HS-5 (cell line): ENCODE measurements at places on chromosomes 2 and 18.

DNA sequence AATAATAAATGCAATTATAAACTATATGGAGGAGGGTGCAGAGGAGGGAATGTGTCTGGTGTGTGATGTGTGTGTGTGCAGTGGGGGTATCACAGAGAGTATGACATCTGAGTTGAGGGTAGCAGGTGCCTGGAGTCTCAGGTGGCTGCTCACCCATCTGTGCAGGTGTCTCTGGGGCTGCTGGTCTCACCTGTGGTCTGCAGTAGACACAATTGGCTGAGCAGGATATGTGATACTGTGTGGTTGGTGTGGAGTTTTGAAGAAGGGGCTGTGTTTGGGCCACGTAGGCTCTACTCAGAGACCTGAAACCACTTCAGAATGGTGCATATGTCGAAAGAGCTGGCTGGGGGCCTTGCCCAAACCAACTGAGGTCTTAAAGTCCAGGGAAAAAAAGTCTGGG lies 17.0 kb downstream of the FABP1 start:
- no peak for DNase-seq

GRCh38 chr2:197857476-197858107 lies 53.2 kb downstream of the PLCL1 start:
- no peak for DNase-seq

- no peak for DNase-seq
Observed at GRCh38 chr2:187528042-187528441, 26.2 kb downstream of the TFPI start.

DNA sequence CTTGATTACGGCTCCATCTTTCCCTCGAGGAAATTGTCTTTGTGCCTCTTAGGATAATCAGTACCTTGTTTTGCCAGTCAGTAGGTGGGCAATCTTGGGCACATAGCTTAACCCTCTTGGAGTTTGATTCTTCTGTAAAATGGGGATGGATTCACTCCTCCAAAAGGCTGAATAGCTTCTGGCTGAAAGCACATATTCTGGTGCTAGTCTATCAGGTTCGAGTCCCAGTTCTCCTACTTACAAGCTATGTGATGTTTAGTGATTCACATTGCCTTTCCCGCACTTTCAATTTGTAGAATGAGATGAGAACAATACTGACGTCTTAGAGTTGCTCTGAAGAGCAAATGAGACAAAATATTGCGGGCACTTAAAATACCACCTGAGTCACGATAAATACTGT lies 43.9 kb downstream of the ATIC start:
- no peak for DNase-seq

DNA sequence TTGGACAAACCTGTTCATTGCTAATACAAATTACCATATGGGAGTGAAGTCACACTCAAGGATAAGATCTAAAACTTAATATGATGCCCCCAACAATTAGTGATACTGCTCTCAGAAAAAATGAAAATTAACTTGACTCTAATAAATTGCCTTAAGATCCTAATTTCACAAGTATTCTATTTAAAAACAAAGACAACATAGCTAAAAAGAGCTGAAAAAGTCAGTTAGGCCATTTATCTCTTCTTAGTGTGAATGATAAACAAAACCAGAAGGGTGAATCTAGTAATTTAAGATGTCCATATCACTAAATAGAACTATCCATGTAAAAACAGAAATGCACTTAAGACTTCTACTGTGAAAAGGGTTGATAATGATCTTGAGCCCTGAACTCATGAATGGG lies 53.4 kb downstream of the FN1 start:
- DNase-seq = no peak

GRCh38 chr2:75499534-75499933 lies 61.2 kb downstream of the EVA1A start:
- no peak for DNase-seq

DNA sequence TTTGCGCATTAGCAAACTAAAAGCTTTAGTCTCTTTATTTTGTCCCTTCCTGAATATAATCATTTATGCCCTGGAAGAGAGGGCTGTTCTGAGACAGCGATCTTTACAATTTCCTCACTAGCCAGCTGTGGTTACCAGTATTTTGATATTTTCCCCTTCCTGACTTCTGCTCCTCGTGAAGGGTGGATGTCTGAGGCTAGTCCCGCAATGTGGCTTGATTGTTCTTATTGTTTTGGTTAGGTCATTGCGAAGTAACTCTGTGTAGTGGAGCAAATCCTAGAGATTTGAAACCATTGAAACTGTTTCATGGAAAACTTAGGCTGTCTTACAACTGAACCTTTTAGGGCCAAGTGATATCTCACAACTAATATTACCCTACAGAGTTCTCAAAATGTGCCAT lies 2.4 kb downstream of the MRPL33 start:
- no peak for DNase-seq

GRCh38 chr2:230877759-230878598 lies 13.2 kb downstream of the ITM2C start:
- no peak for DNase-seq

DNA sequence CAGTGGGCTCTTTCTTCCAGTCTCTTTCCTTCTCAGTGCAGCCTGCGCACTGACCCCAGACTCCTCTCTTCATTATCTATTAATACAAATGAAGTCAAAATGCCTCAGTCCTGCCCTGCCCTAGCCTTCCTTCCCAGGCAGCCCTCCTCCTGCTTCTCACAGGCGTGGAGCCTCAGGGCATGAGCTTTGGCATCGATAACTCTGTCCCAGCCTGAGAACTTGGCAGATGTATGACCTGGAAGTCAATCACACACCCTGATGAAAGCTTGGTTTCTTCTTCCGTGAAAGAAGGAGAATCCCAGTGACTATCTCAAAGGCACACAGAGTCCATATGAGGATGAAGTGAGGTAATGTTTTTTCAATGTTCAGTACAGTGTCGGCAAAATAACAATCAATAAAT lies 600.7 kb upstream of the ID2 start:
- no peak for DNase-seq

- DNase-seq = peak; percentile 50
Observed at GRCh38 chr2:222355860-222356259, 57.1 kb upstream of the PAX3 start.

DNA sequence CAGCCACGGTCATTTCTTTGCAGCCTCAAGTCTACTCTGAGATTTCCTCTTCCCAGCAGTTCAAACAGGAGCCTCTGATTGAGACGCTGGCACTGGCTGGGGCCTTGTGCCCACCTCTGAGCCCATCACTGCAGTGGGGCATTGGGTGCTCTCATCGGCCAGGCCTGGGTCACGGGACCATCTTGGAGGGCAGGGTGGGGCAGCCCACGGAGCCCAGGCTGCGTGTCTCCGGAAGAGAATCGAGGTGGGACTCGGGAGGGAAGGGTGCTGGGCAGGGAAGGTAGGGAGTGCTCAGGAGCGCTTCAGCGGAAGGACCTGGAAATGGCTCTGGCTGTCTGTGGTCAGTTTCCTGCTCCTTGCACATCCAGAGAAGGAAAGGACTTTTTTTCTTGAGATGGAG lies 82.4 kb downstream of the RTP5 start:
- DNase-seq = no peak

DNA sequence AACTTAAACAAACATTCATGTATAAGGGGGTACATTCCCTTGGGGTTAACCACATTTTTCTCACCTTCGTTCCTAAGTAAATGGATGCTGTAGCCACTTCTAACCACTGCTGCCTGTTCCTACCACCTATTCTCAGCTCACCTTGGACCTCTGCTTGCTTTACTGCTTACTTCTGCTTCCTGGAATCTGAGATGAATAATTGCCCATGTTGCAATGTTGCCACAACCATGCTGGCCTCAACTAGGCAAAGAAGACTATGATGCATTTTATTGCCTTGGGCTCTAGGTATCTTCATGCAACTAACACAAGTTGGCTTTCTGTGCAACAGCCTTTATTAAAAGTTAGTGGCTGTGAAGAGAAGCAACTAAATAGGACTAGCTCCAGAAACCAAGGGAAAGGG lies 106.3 kb upstream of the TCF4 start:
- no peak for DNase-seq

- no peak for DNase-seq
Observed at GRCh38 chr18:37422116-37422515, 143.5 kb downstream of the CELF4 start.

DNA sequence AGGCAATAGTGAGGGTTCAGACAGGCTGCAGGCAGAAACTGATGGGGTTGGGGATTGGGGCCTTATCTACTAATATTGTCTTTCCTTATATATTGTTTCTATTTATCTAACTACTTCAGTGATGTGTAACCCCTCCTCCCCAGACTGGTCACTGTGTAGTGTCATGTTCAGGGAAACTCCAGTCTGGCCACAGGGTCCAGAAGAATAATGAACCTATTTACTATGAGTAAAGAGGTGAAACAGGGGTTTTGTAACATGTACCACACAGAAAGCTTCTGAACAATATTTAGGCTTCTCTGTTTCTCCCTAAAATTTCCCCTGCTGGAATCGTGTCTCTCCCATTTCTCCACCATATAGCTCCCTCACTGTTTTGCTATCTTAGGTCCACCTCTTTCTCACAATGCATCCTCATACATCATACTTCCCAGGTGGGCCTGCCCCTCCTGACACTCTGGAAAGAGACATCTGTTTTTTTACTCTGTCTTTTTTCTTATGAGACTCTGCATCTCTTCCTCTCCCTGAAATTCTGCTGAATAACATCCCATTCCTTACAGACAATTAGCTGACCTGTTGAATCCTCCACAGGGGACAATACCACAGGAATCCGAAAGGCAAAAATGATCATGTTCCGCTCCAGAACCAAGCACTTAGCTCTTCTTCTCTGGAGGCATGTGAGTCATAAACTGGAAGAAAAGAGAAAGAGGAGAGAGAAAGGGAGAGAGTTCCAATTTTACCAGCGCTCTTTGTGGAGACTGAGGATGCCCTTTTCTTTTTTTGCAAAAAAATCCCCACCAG lies 154.8 kb downstream of the ZEB2 start:
- no peak for DNase-seq

GRCh38 chr18:48860269-48861180 lies 90.2 kb downstream of the SMAD7 start:
- no peak for DNase-seq

DNA sequence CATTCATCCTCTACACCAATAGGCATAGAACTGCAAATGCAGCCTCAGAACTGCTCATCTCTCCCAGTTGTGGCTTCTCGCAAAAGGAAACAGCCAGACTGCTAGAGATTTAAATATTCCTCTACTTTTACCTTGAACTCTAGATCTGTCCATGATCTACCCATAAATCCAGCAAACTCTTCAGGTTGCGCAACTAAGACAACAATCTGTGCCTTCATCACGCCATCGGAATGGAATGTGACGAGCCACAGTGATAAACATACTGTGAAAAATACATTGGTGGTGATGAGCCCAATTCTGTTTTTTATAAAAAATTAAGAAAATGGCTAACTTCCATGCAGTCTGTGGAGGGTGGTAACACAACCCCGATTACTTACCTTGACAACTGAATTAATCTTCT lies 626.7 kb downstream of the LRRTM4 start:
- DNase-seq = no peak

DNA sequence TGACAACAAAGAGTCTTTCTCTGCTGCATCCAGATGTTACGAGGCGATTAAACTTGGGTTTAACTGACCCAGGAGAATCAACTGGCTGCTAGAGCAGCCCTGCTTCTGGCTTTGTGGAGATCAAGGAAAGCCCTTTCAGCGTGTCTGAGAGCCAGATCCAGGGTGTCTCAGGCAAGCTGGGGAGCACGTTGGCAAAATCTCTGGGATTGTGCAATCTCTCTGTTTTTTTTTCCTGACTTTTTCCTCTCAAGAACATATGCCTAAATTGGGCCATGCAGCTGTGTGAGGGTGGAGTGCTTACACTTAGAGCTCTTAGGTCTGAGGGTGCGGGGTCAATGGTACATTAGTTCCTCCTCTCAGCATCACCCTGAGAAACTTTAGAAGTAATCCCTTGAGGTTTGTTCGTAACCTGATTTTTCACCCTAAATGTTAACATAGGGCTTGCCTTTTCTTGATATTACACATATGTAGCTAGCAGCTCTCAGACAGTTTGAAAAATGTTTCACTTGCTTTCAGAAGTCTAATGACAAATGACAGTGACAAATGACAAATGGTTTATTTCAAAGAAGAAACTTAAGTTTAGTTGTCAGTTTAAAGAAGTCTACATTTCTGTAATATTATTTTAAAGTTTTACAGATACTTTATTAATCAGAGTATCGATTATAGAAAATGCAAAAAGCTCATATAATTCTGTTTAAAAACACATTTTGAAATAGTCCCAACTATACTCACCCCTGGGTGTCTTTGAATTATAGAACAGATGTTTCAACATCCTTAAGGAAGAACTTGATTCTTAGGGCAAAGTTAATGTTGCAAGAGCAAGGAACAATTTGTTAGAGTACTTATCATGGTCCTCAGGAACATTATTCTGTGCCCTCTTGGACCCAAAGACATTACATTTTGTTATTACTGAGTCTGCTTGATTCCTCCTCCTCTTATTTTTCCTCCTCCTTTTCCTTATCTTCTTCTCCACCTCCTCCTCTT lies 38.4 kb upstream of the ZSWIM2 start:
- DNase-seq = no peak

DNA sequence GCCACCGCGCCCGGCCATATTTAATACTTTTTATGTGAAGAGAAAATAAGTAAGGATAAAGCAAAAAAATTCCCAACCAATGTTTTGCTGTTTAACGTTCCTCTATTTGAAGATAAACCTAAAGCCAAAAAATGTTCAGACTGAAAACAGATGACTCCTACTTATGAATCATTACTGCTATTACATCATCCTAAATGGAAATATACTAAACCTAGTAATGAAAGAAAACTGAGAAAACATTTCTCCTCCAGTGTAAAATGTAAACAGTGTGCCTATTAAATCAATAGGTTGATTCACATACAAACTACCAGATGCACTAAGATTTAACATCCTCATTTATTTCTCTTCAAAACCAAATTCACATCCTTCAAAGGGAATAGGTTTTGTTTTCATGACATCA lies 43.5 kb downstream of the CWC22 start:
- DNase-seq = peak; percentile 64

- no peak for DNase-seq
Observed at GRCh38 chr2:116949249-116949648, 865.2 kb upstream of the DDX18 start.

DNA sequence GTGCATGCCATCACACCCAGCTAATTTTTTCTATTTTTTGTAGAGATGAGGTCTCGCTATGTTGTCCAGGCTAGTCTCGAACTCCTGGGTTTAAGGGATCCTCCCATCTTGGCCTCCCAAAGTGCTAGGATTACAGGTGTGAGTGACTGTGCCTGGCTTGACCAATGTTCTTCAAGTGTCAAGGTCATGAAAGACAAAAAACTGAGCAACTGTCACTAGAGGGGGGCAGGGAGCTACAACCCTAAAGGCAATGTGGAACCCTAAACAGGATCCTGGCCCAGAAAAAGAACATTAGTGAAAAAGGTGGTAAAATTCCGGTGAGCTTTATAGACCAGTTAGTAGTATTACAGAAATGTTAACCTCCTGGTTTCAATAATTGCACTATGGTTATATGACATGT lies 7.3 kb downstream of the MYO5B start:
- DNase-seq = no peak

- no peak for DNase-seq
Observed at GRCh38 chr2:148603562-148603920, 41.0 kb upstream of the EPC2 start.

DNA sequence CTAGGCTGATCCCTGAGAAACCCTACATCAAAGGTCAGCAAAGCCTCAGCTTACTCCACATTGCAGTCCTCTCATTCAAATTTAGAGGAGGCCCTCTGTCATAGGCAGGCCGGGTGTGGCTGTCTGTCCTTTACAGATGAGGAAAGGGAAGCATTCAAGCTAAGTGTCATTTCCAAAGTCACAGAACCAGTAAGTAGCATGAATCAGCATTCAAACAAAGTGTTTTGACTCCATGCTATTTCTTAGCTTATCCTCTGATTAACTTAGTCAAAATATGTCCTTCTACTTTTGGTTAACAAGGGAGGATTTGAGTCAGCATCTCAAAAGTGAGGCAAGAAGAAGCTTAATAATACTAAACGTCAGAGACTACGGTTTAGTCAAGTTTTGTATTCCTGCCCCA lies 409.0 kb upstream of the POU3F3 start:
- DNase-seq = no peak
